MCF 10A (cell line): ENCODE measurements at places on chromosomes 2 and 18. TPM values are rescaled to one million over a fixed set of nuclear protein-coding genes. Genes with fewer than 3 reads are reported as not detected.
A peak's percentile ranks its signal among the peaks of the same experiment; 100 is the strongest.

DNA sequence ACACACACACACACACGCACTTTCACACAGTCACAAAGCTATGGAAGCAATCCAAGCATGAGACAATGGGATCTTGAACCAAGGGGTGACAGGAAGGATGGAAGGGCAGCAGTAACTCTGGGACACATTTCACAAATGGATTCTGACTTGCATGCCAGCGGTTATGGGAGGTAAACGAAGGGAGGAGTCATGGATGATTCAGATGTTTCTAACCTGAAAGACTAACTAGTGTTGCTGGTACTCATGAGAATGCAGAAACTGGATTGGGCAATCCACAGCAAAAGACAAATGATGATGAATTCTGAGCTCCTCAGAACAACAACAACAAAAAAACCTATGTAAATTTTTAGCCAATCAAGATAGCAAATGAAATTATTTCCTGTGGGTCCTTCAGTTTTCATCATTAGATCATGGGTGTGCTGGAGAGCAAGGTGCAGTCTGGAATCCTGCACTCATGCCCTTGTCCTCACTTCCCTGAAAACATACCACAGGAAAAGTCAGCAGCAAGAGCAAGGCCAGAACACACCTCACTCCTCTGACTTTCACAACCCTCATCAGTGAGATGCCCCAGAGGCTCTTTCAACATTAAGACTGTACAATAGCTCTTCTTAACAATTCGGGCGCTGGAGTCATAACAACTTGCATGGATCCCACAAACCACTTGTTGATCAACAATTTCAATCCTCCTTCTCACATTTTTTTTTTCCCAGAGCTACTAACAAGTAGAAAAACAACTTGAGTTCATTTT lies 32.6 kb downstream of the ABCA12 start:
- peak; percentile 93 for DNase-seq

GCG gene
- total RNA-seq = not detected in 2 replicates

GRCh38 chr2:238380336-238380735 lies 46.4 kb upstream of the ASB1 start:
- DNase-seq = no peak

GRCh38 chr2:147923846-147924245 lies 79.0 kb downstream of the ACVR2A start:
- no peak for DNase-seq

SAG gene
- total RNA-seq = not detected in 2 replicates

DNA sequence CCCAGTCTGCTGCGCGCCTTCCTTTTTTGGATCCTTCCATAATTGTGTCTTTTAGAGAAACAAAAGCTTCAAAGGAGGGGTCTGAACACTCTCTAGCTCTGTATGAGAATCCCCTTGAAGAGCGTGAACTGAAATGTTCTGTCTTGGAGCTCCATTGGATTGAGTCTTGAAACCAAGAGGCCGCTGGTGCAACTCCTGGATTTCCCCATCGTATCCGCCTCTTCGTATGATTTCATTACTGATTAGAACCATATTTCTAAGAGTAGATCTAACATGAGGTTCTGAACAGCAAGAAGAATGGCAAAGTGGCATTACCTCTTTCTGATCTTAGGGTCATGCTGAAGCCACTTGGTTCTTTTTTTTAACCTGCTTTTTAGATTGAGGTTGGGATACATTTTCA lies 31.4 kb upstream of the NRP2 start:
- no peak for DNase-seq

PROM2 gene
- total RNA-seq = 2.6 and 2.8 TPM in 2 replicates

DNA sequence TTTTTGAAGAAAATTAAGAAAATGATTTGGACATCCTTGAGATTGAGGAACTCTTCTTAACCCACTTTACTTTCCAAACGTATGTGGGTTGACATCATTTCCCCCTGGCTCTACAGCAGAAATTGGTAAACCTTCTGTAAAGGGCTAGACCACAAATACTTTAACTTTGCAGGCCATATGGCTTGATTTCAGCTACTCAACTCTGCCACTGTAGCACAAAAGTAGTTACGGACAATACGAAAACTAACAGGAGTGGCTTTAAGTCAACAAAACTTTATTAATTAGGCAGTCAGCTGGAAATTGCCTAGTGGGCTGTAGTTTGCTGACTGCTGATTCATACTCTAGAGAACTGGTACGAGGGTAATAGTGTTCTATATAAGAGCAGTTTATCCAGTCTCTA lies 83.2 kb upstream of the DTNB start:
- DNase-seq = no peak

- DNase-seq = no peak
Observed at GRCh38 chr18:44764863-44765262, 84.2 kb downstream of the SETBP1 start.

DNA sequence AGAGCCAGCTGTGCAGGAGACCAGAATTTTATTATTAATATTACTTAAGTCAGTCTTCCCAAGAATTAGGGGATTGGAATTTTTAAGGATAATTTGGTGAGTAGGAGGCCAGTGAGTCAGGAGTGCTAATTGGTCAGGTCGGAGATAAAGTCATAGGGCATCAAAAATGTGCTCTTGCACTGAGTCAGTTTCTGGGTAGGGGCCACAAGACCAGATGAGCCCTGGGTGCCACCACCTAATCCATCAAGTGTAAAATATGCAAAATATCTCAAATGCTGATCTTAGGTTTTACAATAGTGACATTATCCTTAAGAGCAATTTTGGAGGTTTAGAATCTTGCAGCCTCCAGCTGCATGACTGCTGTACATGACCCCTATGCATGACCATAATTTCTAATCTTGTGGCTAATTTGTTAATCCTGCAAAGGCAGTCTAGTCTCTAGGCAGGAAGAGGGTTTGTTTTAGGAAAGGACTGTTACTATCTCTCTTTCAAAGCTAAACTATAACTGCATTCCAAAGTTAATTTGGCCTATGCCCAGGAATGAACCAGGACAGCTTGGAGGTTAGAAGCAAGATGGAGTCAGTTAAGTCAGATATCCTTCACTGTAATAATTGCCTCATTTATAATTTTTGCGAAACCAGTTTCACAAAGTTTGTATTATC lies 215.9 kb downstream of the RNF152 start:
- DNase-seq = no peak

DNA sequence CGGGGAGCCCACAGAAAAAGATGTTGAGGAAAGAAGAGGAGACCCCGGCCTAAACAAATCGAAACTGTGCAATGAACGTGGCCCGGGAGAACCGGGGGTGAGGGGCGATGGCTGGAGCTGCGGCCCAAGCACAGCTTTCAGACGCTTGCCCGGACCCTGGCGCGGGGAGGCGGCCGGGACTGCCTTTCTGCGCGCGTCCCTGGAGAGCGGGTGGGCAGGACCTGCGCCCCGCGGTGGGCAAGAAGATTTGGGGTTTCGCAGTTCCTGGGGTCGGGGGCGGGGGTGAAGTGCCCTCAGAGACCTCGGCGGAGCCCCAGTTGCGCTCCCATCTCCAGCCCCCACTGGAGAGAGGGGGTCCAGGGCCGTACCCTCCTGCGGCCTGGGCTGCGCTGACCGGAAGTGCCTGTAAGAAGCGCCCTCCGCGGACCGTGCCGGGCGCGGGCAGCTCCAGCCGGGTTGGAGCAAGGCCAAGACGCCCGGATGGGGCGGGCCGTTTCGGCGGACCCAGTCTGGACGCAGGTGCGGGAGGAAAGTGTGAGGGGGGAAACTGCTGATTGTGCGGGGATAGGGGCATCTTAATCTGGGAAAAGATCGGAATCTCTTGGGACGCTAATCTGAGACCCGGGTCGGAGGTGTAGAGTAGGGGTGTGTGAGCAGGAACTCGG lies 11.6 kb downstream of the EN1 start:
- no peak for DNase-seq

GRCh38 chr2:66827851-66828250 lies 392.9 kb downstream of the MEIS1 start:
- no peak for DNase-seq

TTLL4 gene
- total RNA-seq = 33.6 and 38.2 TPM in 2 replicates

- no peak for DNase-seq
Observed at GRCh38 chr2:197460649-197461048, 7.3 kb downstream of the COQ10B start.

GRCh38 chr2:8408560-8409460 lies 273.0 kb upstream of the ID2 start:
- DNase-seq = no peak

GALNT14 gene
- total RNA-seq = 4.6 and 6.8 TPM in 2 replicates

PAPOLG gene
- total RNA-seq = 16.9 and 18.4 TPM in 2 replicates

CGREF1 gene
- 10.9 and 12.9 TPM in 2 replicates for total RNA-seq

GRCh38 chr2:77064324-77064723 lies 457.9 kb downstream of the LRRTM4 start:
- no peak for DNase-seq

RMDN2 gene
- total RNA-seq = 2.9 and 3.2 TPM in 2 replicates

GNLY gene
- total RNA-seq = not detected in 2 replicates

DNA sequence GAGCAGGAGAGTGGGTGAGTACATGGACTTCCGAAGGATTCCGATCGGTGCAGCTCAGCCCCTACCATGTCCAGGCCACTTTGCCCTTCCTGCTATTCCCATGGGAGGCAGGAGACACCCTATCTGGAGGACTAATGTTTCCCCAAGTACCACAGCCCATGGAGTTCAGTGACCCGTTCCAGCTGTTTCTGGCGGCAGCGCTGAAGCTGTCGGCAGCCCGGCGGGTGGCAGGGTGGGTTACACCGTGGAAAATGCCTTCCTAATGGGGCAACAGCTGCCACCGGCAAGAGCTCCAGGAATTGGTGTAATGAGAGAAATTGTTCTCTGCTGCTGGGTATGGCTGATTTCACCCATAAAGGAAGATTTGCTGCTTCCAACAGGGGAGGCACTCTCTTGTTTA lies 98.3 kb downstream of the MYCN start:
- no peak for DNase-seq

DNA sequence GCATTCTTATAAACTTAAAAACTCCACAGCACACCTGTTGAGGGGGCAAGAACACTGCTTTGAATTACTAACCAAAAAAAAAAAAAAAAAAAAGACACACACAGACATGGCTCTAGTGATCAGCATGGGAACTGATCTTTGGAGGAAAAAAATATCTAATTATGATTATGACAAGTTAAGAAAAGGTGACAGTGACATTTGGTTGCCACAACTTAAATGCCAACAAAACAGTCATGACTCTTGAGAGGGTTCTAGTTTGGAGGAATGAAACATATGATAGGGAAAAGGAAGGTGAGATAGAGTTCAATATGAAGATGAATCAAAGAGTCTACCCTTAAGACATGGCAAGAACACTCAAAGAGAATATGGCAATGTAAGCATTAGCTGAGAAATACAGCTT lies 20.6 kb downstream of the USP37 start:
- no peak for DNase-seq

KYNU gene
- 143 and 160 TPM in 2 replicates for total RNA-seq

DNA sequence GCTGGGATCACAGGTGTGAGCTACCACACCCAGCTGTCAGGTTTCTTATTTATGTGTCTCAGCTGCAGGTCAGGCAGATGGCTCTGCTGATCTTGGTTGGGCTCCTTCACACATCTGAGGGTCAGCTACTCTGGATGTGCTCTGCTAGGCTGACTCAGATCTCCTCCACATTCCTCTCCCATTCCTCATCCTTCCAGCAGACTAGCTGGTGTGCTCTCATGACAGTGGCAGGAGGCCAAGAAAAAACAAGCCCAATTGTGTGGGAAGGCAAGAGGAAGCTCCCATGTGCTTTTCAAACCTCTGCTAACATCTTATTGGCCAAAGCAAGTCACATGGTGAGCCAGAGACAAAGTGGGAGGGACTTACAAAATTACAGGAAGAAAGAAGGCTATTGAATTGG lies 11.7 kb upstream of the MSH6 start:
- DNase-seq = peak; percentile 70
